Astrocyte (in vitro differentiated cells and primary cell): ENCODE measurements at places on chromosomes 11 and 22.

DNA sequence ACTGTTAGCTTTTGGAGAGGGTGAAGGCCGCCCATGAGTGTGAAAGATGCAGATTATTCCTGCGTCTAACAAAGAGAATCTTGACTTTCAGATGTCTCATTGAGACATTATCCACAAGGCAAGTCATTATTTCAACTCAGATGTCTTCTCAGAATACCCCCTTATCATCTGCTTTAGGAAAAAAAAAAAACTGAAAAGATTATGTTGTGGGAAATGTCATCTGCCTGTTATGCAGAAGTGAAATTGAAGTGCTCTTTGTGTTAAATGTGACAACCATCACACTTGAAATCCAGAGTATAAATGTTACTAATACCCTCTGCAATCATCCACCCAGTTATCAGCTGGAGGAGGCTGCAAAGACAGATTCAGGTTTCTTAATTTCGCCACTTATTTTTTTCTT is 239.6 kb downstream of the LARGE1 start:
- no peaks in the 10 kb centered on the region for H3K36me3 ChIP-seq
- no peak overlapping the region for H3K4me3 ChIP-seq
- no peak overlapping the region for H3K27ac ChIP-seq
- no peaks in the 10 kb centered on the region for H3K27me3 ChIP-seq

DNA sequence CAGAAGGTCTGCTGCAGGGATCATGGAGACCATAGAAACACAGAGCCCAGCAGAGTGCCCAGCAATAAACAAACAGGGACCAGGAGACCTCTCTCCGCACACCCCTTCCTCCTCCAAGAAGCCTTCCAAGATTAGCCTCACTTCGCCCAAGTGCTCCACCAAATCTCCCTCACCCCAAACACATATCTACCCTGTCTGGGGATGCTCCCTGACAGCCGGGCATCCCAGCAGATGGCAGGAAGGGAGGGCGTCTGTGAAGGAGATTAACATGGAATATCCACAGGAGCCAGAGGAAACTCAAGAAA is 26.5 kb downstream of the ARAP1 start:
- H3K27ac ChIP-seq = no peak overlapping the region
- no peaks in the 10 kb centered on the region for H3K36me3 ChIP-seq
- no peaks in the 10 kb centered on the region for H3K27me3 ChIP-seq
- H3K4me1 ChIP-seq = peaks cover 20% of the 10 kb centered on the region
- no peak overlapping the region for H3K4me3 ChIP-seq

GRCh38 chr22:24952837-24953383 is 394 bp downstream of the KIAA1671 start:
- H3K4me3 ChIP-seq = peak overlapping the region; percentile 73
- DNase-seq = peak; percentile 31
- no peak overlapping the region for H3K27ac ChIP-seq
- no peaks in the 10 kb centered on the region for H3K36me3 ChIP-seq

- H3K4me3 ChIP-seq = no peak overlapping the region
- no peaks in the 10 kb centered on the region for H3K4me1 ChIP-seq
- no peaks in the 10 kb centered on the region for H3K27me3 ChIP-seq
- peak; percentile 60 for DNase-seq
- peaks cover 3% of the 10 kb centered on the region for H3K36me3 ChIP-seq
- no peak overlapping the region for H3K27ac ChIP-seq
Measured at GRCh38 chr11:34948696-34949095, 32.3 kb downstream of the PDHX start.

DNA sequence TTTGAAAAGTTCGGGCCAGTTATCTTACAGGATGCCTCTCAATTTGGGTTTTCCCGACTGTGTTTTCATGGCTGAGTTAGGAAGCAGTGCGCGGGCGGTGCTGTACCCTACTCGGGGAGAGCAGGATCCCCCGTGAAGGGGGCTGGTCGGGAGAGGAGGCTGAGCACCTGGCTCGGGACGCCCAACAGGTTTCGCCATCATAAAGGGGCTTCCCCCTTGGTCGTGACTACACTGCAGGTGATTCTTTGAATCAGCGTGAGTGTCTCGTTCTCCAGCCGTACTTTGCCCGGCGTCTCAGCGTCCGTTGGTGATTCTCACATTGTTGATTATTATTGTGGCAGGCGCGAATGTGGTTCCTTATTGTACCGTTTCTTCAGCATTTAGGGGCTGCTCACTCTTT is 46.6 kb downstream of the ST14 start:
- peaks cover 4% of the 10 kb centered on the region for H3K27me3 ChIP-seq
- H3K4me1 ChIP-seq = no peaks in the 10 kb centered on the region
- DNase-seq = no peak

GRCh38 chr22:31867386-31868153 is 76.8 kb upstream of the YWHAH start:
- no peaks in the 10 kb centered on the region for H3K36me3 ChIP-seq
- no peak for DNase-seq
- H3K4me3 ChIP-seq = no peak overlapping the region

DNA sequence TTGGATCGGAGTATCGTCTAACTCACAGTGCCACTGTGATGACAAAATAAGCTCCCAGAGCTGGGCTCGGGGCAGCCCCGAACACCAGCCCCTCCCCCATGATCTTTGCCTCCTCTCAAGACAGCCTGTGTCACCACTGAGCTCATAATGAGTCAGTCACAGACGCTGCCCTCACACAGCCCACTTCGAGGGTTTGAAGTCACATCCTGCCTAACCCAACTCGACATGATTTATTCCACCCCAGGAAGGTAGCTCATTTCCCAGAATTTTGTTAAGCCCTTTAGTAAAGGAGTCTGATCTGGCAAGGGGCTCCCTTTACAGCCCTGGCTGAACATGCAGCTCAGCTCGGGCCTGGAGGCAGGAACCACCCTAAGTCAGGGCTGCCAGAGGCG is 22.8 kb downstream of the MYH9 start:
- H3K4me3 ChIP-seq = no peak overlapping the region
- peaks cover 95% of the 10 kb centered on the region for H3K4me1 ChIP-seq
- peak overlapping the region; percentile 90 for H3K27ac ChIP-seq
- peaks cover 26% of the 10 kb centered on the region for H3K36me3 ChIP-seq
- peak; percentile 97 for DNase-seq
- H3K27me3 ChIP-seq = no peaks in the 10 kb centered on the region

GRCh38 chr22:50702261-50702671 is 29.6 kb downstream of the SHANK3 start:
- H3K27ac ChIP-seq = no peak overlapping the region
- peaks cover 10% of the 10 kb centered on the region for H3K4me1 ChIP-seq
- DNase-seq = no peak
- no peaks in the 10 kb centered on the region for H3K27me3 ChIP-seq
- H3K36me3 ChIP-seq = no peaks in the 10 kb centered on the region

DNA sequence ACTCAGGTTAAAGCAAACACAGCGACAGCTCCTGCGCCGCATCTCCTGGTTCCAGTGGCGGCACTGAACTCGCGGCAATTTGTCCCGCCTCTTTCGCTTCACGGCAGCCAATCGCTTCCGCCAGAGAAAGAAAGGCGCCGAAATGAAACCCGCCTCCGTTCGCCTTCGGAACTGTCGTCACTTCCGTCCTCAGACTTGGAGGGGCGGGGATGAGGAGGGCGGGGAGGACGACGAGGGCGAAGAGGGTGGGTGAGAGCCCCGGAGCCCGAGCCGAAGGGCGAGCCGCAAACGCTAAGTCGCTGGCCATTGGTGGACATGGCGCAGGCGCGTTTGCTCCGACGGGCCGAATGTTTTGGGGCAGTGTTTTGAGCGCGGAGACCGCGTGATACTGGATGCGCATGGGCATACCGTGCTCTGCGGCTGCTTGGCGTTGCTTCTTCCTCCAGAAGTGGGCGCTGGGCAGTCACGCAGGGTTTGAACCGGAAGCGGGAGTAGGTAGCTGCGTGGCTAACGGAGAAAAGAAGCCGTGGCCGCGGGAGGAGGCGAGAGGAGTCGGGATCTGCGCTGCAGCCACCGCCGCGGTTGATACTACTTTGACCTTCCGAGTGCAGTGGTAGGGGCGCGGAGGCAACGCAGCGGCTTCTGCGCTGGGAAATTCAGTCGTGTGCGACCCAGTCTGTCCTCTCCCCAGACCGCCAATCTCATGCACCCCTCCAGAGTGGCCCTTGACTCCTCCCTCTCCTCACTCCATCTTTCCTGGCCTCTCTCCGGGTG is at the start of the genes ATM and NPAT:
TSS of gene ATM (plus strand) at position 494 of the 774 bp plus-strand sequence. CDS start 4,558 bp downstream, outside the sequence.
TSS of gene NPAT (minus strand) at position 65 of the 774 bp plus-strand sequence. CDS start 102 bp downstream, outside the sequence.
- H3K36me3 ChIP-seq = no peaks in the 10 kb centered on the region
- H3K4me1 ChIP-seq = peaks cover 16% of the 10 kb centered on the region
- H3K4me3 ChIP-seq = peak within 1 kb of the TSS; percentile 100
- peak within 1 kb of the TSS; percentile 98 for H3K27ac ChIP-seq
- no peaks in the 10 kb centered on the region for H3K27me3 ChIP-seq

GRCh38 chr11:108751444-108751843 is 86.6 kb downstream of the DDX10 start:
- H3K4me3 ChIP-seq = no peak overlapping the region
- H3K27me3 ChIP-seq = no peaks in the 10 kb centered on the region
- DNase-seq = no peak
- H3K36me3 ChIP-seq = no peaks in the 10 kb centered on the region

- no peaks in the 10 kb centered on the region for H3K36me3 ChIP-seq
- H3K27ac ChIP-seq = peak overlapping the region; percentile 99
- H3K27me3 ChIP-seq = no peaks in the 10 kb centered on the region
- no peak overlapping the region for H3K4me3 ChIP-seq
Measured at GRCh38 chr22:27107824-27108223, 450.4 kb downstream of the MIAT start.

DNA sequence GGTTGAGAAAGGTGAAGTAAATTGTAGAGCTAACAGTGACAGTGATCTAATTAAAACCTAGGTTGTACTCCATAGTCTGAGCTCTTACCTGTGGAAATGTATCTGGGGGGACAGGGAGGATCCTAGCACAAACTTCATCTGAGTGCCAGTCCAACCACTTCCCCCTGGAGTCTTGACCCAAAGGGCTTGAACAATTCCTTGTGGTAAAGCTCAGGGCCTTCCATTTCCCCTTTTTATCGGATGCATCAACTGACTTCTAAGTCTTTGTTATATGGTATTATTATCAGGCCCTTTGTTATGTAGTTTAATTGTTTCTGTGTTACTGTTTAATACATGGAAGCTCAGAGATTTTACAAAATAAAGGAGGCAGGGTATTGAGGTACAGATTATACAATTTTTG is 140.2 kb upstream of the SESN3 start:
- DNase-seq = no peak
- H3K36me3 ChIP-seq = no peaks in the 10 kb centered on the region
